ENCODE measurements at places on chromosomes 11 and 22.

DNA sequence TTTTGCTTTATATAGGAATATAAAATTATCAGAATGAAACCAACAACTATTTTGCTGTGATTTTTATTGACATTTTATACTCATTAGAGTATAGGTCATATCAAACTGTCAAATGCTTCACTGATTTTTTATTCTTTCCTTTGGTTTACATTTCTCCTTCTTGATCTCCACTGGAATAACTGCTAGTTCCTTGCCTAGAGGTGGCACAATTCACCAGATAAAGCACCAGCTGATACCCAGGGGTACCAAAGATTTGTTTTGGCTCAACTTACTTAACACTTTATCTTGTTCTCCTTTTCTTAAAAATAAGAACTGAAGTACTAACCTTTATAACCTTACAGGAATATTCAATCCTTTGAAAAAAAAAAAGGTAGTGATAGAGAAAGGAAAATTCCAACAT lies 725.1 kb upstream of the CHORDC1 start:
- DNase-seq: no peak

GRCh38 chr22:33741025-33741424 lies 179.3 kb downstream of the LARGE1 start:
- no peak for DNase-seq

GRCh38 chr11:11657218-11657955 lies 35.6 kb upstream of the GALNT18 start:
- DNase-seq: no peak

DNA sequence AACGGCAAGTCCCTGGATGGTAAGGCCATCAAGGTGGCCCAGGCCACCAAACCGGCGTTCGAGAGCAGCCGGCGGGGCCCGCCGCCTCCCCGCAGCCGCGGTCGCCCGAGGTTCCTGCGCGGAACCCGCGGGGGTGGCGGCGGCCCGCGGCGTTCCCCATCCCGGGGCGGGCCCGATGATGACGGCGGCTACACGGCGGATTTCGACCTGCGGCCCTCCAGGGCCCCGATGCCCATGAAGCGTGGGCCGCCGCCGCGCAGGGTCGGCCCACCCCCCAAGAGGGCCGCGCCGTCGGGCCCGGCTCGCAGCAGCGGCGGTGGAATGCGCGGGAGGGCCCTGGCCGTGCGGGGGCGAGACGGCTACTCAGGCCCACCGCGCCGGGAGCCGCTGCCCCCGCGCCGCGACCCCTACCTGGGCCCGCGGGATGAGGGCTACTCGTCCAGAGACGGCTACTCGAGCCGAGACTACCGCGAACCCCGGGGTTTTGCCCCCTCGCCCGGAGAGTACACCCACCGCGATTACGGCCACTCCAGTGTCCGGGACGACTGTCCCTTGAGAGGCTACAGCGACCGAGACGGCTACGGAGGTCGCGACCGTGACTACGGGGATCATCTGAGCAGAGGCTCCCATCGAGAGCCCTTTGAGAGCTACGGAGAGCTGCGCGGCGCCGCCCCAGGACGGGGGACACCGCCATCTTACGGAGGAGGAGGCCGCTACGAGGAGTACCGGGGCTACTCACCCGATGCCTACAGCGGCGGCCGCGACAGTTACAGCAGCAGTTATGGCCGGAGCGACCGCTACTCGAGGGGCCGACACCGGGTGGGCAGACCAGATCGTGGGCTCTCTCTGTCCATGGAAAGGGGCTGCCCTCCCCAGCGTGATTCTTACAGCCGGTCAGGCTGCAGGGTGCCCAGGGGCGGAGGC lies 792 bp downstream of the RBMXL2 start:
- no peak for DNase-seq

GRCh38 chr11:2418693-2419360 lies 18.3 kb downstream of the TSSC4 start:
- DNase-seq: no peak

GRCh38 chr11:117335399-117335798 lies 7.7 kb downstream of the CEP164 start:
- DNase-seq: no peak

DNA sequence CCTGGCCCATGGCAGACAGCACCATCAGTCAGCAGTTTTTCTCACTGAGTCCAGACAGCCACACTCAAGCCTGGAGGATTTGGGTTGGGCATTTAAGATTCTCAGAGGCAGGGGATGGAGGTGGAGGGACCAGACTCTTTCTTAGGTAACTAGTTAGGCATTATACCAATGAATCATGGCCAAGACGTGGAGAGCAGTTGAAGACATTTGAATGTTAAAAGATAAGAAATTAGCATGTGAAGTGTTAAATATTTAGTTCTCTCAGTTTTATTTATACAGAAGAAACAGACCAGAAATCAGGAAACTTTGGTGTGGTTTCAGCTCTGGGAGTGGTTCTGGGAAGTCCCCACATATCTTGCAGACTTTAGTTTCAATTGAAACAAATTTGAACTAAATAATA lies 9.9 kb downstream of the GTF2H1 start:
- DNase-seq: no peak

DNA sequence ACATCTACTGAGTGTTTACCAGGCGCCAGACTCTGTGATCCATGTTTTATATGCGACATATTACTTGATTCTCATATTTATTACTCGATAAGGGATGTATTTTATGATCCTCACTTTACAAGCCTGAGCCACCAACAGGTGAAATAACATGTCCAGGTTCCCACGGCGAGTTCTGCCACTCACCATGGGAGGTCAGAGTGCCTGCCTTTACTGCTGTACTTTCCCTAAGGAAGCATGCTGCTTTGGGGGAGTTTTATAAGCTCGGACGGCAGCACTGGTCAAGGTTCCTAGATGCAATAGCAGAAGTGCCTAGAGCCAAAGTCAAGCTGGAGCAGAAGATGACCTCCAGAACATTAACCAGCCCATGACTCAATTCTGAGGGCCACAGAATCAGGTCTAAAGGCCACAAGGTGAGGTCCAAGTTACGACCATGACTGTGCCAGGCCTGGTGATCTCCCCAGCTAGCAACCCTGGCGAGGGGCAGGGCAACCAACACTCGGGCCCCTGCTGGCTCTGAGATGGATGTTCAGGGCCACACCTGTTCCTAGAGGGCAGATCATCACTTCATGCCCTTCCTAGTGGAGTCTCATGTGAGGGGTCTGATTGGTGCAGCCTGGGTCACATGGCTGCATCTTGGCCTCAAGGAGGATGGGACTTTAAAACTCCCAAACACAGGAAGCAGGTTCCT lies 14.2 kb downstream of the IFT27 start:
- no peak for DNase-seq

DNA sequence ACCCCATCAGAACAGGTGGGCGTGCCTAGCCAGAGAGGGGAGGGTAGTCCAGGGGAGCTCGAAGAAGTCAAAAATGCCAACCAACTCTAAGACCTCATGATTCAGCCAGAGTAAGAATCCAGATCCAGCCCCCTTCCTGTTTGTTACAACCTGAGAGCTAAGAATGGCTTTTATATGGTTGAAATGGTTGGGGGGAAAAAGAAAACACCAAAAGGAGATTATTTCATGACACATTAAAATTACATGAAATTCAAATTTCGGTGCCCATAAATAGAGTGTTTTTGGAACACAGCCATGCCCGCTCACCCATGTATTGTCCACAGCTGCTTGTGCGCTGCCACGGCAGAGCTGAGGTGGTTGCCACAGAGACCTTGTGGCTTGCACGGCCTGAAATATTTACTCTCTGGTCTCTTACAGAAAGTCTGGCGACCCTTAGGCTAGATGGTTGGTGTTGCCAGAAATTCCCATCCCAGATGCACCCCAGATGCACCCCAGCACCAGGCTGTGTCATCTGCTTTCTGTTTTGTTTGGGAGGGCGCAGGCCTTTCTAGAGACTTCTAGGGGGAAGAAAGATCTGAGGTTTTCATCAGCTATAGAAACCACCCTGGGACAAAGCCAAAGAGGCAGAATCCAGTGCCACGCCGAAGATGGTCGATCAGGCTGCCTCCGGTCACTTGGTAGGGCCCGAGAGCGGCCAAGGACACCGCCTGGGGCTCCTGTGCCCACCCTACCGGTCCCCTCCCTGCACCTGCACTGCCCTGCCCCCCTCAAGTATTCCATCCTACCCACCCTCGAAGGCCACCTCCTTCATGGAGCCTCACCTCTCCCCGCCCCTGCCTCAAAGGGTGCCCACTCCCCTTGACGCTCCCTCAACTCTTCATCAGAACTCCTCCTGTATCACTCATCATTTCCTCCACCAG lies 80.2 kb downstream of the DSCAML1 start:
- DNase-seq: no peak

DNA sequence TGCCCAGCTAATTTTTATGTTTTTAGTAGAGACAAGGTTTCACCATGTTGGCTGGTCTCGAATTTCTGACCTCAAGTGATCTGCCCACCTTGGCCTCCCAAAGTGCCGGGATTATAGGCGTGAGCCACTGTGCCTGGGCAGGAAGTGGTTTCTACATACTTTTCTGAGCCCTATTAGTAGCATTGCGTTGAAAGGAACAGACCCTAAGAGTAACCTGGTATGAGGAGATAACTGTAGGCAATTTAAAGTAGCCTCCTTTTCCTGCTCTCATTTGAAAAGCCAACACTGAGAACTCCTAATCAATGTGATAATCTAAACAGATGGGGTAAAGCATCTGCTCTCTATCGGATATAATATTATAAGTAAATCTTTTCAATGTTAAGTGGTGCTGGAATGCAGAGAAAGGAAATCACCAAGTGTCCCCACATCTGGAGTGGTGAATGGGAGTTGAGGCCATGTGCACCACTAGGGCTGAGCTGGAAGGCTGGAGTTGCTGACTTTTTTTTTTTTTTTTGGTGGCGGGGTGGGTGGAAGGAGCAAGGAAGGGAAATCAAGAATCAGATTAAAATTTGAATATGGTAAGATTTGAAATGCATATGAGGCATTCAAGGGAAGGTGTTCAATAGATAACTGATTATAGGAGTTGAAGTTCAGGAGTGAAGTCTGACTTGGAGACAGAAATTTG lies 20.7 kb downstream of the PDHX start:
- no peak for DNase-seq
